MG63 (cell line): ENCODE measurements at places on chromosomes 5 and 9.

DNA sequence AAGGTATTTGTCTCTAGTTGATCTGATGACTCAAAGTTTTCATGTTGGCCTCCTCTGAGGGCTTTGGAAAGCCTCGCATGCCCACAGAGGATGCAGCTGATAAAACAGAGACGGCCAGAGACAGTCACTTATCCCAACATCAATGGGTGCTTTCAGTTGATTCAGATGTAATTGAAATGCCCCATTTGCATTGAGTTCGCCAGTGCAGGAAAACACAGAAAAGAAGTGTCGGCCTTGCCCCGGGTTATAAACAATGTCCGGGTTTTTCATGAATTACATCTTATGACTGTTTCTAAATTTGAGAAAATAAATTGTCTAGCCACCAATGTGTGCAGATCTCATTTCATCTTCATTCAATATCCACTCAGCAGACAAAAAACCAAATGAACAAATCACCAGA is 42.2 kb upstream of the ICE1 start:
- no peak for DNase-seq

GRCh38 chr9:4297786-4298254 is 2.0 kb downstream of the GLIS3 start:
- peak; percentile 59 for DNase-seq

DNA sequence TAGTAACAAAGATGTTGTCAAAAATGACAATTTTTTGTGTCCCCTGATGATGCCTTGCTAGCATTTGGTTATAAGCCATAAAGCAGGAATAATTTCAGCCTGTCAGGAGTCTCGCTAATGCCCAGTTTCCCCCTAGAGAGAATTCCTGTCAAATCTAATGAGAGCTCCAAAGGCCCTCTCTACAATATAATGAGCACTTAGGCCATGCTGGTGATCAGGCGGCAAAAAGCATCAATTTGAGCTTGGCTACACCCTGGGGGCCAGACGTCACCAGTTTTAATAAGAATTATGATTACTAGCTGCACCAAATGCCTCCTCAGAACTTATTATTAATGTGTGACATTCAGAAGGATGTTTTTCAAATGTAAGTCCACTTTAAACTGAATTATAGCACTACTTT is 6.1 kb downstream of the TLE1 start:
- no peak for DNase-seq

- DNase-seq, result no peak
Observed at GRCh38 chr9:130663258-130663976, 977 bp upstream of the PRDM12 start.

GRCh38 chr9:127140842-127141675 is 18.6 kb upstream of the ANGPTL2 start:
- peak; percentile 43 for DNase-seq

DNA sequence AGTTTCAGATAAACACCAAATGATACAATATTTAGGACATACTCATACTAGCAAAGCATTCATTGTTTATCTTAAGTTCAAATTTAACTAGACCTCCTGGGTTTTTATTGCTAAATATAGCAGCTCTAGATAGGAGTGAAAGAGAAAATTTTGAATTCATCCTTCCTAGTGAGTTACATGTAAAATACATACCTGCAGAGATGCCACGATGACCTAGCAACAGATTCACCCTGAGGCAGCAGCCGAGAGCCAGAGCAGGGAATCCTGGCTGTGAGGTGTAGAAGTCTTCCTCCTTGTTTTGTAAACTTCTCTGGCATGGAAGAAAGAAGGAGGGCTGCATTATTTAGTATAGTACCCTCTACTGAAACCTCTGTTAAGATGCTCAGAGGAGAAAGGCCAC is 25.9 kb upstream of the GABRP start:
- no peak for DNase-seq

DNA sequence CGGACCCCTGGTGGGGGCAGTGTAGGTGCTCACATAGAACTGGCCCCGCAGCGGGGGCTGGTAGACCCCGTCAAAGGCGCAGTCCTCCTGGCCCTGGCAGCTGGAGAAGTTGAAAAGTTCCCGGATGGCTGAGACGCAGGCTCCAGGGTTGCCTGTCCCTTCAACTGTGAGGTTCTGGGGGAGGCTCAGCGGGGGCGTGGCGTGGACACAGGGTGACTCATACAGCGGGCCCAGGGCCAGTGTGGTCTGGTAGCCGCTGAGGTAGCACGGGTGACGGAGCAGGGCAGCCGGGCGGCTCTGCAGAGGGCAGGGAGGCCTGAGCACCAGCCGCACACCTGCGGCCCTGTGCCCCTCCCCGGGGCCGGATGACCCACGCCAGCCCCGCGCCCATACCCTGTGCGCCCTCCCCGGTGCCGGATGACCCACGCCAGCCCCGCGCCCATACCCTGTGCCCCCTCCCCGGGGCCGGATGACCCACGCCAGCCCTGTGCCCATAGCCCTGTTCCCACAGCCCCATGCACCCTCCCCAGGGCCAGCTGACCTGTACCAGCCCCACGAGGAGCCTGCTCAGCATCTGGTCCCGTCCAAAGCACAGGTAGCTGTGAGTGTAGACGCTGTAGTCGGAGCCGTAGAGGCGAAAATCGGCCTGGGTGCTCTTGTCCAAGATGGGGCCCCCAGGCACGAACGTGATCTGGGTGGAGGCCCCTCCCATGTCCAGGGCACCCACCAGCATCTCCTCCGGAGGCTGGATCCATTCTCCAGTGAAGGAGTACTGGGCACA is 5.0 kb downstream of the ENTPD8 start:
- DNase-seq, result peak; percentile 76

DNA sequence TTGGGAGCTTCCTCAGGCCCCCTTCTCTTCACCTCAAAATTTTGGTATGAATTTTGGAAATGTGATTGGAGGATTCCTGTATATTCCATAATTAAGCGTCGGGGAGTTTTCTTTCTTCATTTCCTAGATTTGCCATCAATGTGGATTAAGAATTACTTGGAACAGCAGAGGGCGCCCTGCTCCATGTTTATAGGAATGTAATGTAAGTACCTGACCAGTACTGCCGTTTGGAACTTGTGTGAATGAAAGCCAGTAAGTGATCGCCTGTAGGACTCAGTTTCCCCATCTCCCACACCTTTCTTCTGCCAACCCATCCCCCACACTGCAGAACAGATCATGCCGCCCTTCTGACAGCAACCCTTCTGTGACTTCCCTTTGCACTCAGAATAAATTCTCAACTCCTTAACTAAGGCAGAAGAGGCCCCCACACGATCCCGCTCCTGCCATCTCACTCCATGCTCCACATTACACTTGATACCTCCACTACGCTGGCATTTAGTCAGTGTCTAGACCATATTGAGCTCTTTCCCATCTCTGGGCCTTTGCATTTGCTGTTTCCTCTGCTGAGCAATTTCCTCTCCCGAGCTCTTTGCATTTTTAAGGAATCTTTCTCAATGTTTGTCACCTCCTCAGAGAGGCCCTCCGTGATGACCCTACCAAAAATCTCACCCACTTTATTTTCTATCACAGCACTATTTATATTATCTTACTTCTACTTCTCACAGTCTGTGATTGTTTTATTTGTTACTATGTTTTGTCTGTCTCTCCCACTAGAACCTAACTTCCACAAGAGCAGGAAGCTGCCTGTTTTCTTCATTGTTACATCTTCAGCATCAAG is 79.5 kb upstream of the HTR4 start:
- peak; percentile 66 for DNase-seq

GRCh38 chr5:132283423-132284043 is 10.7 kb upstream of the SLC22A4 start:
- DNase-seq, result peak; percentile 71

GRCh38 chr9:24073007-24073592 is 247.1 kb upstream of the ELAVL2 start:
- DNase-seq, result no peak

DNA sequence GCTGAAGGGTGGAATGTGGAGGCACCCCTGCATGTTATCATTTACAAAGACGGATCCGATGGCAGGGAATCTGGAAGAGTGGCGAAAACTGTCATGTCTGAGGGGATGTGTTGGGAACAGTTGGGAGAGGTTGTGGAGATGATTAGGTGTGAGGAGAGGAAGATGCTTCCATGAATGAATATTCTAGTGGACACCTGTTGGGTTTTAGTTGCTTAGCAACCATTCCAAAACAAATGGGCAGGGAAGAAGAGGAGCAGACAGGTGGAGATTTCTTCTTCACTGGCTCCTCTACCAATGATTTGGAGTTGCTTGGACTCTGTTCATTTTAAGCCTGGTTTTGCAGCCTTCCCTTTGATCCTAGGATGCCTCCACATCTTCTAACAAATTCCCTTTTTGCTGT is 465.3 kb upstream of the CLINT1 start:
- DNase-seq, result no peak

DNA sequence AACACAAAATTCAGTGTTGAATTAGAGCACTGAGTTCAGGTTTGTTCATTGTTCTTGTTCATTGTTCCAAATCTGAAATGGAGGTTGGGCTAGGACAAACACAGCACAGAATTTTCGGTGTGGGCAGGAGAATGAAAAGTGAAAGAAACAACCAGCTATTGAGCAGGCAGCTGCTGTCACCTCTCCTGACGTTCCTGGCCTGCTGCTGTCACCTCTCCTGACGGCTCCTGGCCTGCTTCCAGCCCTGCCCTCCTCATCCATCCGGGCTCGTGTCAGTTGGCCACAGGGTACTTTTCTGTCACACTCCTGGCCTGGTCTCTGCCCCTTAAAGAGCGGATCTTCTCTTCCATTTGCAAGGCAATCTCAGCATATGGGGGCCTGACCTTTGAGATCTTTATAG is 45.2 kb upstream of the CKMT2 start:
- DNase-seq, result no peak

GRCh38 chr5:133754575-133755169 is 142.3 kb upstream of the FSTL4 start:
- DNase-seq, result peak; percentile 12
